Lower leg skin (tissue), 4 donors: ENCODE measurements at places on chromosomes 3 and 15.

GRCh38 chr3:187020376-187020775 lies 90.0 kb downstream of the ST6GAL1 start:
- no peak for DNase-seq

GRCh38 chr3:24351779-24352469 lies 142.7 kb downstream of the THRB start:
- no peak for DNase-seq

- DNase-seq: no peak
These were observed 23.2 kb downstream of the MINAR1 start for GRCh38 chr15:79455361-79455760.

DNA sequence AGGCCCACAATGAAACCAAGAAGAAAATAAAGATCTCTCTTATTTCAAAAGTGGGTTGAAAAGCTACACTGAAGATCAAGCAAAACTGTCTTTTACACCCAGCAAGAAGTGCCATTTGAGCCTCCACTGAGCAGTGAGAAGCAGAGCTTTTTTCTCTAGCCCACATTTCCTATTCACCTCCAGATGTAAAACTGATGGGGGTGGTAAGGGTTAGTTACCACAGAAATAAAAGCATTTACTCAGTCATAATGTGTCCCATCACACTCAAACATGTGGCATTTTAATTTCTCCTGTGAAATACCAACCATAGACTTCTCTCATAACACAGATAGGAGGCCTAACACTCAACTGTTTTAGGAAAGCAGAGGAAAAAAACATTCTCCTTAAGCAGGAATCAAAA lies 21.0 kb downstream of the IFT57 start:
- DNase-seq: no peak

DNA sequence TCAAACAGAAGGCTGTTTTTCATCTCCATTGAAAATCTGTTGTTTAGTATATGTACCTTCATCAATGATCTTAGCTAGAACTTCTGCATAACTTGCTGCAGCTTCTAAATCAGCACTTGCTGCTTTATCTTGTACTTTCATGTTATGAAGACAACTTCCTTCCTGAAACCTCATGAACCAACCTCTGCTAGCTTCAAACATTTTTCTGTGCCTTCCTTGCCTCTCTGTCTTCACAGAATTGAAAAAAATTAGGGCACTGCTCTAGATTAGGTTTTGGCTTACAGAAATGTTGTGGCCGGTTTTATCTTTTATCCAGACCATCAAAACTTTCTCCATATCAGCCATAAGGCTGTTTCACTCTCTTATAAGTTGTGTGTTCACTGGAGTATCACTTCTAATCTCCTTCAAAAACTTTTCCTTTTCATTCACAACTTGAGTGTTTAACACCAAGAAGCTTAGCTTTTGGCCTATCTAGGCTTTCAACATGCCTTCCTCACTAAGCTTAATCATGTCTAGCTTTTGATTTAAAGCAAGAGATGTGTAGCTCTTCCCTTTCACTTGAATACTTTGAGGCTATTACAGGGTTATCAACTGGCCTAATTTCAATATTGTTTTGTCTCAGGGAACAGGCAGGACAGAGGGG lies 78.6 kb downstream of the IGSF11 start:
- no peak for DNase-seq

DNA sequence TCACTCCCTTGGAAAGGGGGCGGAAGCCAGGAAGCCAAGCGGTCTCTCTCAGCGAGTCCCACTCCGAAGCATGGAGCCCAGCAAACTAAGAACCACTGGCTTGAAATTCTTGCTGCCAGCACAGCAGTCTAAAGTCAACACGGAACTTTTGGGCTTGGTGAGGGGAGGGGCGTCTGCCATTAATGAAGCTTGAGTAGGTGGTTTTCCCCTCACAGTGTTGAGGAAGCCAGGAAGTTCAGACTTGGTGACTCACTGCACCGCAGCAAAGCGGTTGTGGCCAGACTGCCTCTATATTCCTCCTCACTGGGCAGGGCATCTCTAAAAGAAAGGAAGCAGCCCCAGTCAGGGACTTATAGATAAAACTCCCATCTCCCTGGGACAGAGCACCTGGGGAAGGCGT lies 665.4 kb upstream of the CBLB start:
- DNase-seq: no peak

- peak; percentile 65 for DNase-seq
These were observed 2.3 kb upstream of the IDH2 start for GRCh38 chr15:90104551-90104950.

GRCh38 chr3:57919987-57920386 lies 88.2 kb upstream of the FLNB start:
- no peak for DNase-seq

- DNase-seq: no peak
These were observed 56.9 kb downstream of the LRCH3 start for GRCh38 chr3:197847866-197848401.

GRCh38 chr3:148599481-148599880 lies 98.2 kb upstream of the AGTR1 start:
- no peak for DNase-seq

- no peak for DNase-seq
These were observed 43.9 kb upstream of the TRPM1 start for GRCh38 chr15:31145271-31145911.

DNA sequence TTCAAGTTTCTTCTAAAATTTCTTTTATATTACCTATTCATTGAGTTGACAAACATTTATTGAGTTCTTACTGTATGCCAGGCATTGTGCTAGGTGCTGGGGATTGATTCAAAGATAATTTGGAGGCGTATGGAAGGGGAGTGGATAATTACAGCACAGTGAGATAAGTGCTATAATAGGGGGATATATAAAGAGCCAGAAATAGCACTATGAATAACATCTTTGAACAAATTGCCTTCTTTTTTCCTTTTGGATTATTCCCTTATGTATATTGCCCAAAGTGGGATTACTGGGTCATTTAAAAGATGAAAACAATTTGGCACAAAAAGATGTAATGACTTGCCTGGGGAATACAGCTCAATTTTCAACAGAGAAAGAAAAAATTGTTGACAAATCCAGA lies 64.6 kb downstream of the LPP start:
- DNase-seq: no peak

DNA sequence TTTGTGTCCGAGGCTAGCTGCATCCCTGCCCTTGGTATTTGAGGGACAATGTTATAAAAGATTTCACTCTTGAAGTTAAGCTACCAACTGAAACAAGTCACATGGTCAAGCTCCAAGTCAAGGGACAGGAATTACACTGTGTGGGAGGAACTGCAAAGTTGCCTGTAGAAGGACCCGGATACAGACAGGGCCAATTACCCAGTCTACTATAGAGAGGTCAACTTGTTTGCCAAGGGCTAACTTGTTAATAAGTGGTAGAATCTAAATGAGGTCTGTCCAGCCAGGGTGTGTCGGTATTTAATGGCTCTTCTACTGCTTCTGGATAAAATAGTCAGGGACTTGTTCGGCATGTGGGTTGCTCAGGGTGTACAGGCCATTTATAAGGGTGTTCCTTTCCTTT lies 55.7 kb downstream of the PTPRG start:
- no peak for DNase-seq

- DNase-seq: no peak
These were observed 66.2 kb upstream of the FOXP1 start for GRCh38 chr3:71649757-71650156.

GRCh38 chr3:114392831-114393230 lies 99.0 kb downstream of the TIGIT start:
- no peak for DNase-seq

DNA sequence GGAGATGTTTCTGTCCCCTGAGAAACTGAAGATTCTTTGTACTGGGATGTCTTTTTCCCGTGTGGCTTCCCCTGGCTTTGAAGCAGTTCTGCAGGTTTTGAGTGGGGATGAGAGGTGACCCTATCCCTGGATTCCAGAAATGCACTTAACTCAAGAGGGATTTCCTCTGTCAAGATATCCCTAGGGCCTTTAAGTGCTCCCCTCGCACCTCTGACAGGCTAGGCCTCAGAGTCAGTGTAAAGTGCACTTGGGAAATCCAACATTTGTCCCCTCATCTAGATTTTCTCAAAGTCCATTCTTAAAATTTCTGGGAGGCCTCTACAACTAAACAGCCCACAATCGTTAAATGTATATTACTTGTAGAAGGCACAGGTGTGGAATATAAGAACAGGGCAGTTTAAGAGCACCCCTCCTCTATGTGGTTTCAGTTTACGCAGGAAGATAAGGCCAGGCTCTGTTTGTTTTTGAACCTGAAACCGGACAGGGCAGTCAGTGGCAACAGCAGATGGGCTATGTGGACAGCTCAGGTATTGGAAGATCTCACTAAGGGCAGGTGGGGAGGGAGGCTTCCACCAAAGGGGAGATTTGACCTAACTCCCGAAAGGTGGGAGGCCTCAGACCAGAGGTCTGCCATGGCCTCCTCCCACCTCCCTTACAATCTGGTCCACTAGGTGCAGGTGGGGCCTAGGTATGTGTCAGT lies 4.8 kb downstream of the C3orf52 start:
- DNase-seq: no peak

- no peak for DNase-seq
These were observed 8.4 kb downstream of the SNX4 start for GRCh38 chr3:125511420-125512118.

DNA sequence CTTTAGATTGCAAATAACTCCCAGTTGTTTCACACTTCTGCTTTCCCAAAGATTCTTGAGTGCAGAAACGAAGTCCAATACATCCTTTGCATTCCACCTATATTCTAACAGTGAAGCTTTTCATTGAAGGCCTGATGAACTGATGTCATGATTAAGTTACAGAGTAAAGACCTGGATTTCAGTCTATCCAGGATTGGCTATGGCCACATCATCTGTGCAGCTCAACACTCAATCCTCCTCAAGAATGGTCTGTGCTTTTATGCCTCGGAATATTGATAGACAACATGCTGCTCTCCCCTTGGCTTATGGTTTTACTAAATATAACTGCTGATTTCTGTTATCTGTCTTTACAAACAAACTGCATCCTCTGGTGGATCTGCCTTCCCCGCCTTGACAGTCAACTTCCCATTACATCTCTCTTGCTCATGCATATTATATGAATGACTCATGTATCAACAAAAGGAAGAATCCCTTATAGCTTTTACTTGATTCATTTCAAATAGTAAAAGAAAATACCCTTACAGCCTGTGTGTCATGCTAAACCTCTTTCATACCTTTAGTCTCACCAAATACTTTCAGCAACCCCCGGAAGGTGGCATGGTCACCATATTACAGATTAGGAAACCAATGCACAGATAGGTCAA lies 59.5 kb downstream of the SCN11A start:
- no peak for DNase-seq

GRCh38 chr15:86077070-86077469 lies 2.6 kb upstream of the AGBL1 start:
- DNase-seq: no peak

- no peak for DNase-seq
These were observed 25.2 kb downstream of the ABHD2 start for GRCh38 chr15:89113296-89114024.

DNA sequence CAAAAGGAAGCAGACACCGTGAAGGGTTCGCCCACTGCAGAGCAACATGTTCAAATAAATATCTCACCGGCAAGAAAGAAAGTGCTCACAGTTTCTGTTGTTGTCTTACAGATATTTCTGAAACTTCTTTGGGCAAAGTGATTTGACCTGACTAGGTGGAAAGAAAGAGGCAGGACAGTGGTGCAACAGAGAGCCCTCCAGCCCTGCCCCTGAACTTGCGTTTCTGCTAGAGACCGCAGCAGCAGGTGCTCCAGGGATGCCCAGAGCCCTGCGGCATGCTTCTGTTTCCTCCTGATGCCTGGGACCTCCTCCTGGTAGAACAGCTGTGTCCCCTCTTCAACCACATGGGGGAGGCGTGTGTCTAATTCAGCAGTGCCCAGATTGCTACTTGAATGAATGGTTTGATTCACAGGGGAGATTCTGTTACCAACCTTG lies 123.4 kb downstream of the ATP10A start:
- no peak for DNase-seq

DNA sequence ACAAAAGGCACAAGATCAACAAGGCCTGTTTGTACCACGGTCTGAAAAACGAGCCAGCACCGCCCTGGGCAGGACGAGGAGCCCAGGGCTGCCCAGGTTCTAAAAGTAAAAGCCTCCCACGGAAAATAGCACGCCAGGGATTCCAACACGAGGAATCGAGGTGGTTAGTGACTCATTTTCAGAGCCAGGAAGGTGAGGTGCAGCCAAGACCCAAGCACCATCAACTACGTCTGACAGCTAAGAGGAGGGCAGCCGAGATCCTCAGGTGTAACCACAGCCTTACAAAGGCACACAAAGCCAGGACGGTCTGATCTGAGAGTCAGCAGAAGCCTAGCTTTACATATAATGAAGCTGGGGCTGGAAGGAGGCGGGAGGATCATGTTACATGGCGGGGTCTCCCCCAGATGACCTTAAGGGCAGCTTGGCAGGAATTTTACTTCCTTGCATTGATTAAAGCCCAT lies 52.5 kb downstream of the ATP10A start:
- no peak for DNase-seq

DNA sequence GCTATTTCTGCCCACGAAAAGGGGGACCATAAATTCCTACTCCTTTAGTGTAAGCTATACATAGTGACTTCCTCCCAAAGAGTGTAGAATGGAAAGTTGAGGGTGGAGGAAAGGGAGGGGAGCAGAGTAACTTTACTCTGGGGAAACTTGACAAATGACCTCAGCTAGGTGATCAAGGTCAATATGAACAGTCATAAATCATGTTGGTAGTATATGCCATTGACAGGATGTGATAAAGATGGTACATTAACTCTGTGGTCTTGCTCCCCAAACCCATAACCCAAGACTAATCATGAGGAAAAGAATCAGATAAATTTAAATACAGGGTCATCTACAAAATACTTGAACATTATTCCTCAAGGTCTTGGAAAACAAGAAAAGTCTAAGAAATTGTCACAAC lies 18.6 kb downstream of the SETMAR start:
- no peak for DNase-seq

- DNase-seq: no peak
These were observed 186.6 kb downstream of the SLC9A9 start for GRCh38 chr3:143661677-143662076.

- no peak for DNase-seq
These were observed 27.5 kb downstream of the FLNB start for GRCh38 chr3:58035524-58036255.

- no peak for DNase-seq
These were observed 214.5 kb upstream of the ROPN1 start for GRCh38 chr3:124206225-124207055.

DNA sequence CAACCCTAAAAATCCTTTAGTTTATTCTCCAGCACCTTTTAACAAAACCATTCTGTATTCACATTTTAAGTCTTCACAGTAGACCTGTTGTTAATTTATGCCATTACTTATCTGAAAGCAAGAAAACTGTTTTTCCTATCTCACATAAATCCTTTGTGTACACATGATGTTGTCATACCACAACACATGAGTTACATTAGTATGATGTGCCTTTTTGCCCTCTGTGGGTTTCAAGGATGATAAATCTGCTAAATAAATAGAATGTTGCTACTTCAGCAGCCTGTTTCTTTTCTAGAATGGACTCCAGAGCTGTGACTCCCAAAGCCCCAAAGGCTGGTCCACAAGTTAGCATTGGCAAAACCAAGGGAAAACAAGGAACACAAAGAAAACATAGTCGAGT lies 151.6 kb downstream of the SERPINI1 start:
- DNase-seq: no peak

- DNase-seq: no peak
These were observed 2.5 kb downstream of the COL7A1 start for GRCh38 chr3:48592519-48593087.
